ENCODE measurements at places on chromosomes 13 and 19.

DNA sequence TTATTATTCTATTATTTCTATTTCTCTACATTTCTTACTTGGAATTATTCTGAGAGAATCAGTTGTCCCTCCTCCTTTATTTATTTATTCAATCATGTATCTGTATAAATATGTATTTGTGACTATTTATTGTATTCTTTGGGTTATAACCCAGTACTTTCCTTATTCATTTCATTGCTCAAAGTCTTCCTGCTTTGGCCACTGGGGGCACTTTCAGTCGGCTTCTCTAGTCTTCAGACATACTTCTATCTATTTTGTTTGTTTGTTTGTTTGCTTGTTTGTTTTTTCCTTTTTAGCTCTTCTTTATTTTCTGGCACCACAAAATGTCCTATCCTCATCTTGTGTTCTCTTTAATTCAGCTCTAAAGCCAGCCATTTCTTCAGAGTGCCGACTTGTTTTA, 260.4 kb downstream of the NALCN start:
- DNase-seq, result no peak

DNA sequence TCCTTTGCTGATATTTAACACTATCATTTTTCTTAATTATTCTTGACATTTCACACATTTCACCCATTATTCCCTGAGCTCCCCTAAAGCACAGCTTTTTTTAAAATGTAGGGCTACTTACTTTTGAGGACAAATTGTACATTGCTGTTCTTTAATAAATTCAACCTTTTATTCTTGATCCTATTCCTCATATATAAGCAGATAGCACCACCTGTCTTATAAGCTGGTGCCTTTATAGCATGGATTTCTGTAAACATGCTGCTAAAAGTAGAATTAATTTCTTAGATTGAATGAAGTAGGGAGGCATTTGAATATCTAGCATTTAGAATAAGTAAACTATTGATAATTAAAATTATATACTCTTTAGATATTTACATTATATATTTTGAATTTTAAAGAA, 603.4 kb upstream of the PCDH9 start:
- no peak for DNase-seq

DNA sequence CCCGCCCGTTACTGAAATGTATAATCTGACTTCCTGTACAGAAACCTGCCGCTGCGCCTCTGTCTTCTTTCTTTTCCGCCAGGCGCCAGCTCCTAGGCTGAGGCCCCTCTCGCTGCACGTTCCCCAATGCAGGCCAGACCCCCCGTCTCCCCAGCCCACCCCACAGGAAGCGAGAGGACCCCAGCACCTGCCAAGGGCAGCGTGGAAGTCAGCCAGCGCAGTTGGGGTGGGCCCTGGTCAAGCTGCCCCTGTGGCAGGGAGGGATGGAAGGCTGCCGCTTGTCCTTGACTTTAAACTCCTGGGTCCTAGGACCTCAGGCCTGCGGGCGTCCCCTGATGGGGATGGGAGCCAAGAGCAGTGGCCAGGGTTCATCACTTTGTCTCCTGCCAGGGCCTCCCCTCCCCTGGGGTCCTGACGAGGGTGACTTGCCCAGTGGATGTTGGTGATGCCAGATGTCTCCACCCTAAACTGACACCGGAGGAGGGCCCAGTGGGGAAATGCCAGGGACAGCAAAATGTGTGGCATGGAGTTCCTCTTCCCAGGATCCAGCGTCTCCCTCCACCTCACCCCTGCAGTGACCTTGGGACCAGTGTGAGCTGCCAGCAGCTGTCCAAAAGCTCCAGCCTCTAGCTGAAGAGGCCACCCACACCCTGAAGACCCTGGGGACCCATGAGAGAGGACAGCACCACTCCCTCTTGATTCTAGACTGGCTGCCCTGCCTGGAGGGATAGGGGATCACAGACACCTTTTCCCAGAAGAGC, 8.5 kb upstream of the MARCHF2 start:
- DNase-seq, result no peak

- DNase-seq, result no peak
These were observed 17.1 kb upstream of the IGLON5 start for GRCh38 chr19:51294211-51294976.

DNA sequence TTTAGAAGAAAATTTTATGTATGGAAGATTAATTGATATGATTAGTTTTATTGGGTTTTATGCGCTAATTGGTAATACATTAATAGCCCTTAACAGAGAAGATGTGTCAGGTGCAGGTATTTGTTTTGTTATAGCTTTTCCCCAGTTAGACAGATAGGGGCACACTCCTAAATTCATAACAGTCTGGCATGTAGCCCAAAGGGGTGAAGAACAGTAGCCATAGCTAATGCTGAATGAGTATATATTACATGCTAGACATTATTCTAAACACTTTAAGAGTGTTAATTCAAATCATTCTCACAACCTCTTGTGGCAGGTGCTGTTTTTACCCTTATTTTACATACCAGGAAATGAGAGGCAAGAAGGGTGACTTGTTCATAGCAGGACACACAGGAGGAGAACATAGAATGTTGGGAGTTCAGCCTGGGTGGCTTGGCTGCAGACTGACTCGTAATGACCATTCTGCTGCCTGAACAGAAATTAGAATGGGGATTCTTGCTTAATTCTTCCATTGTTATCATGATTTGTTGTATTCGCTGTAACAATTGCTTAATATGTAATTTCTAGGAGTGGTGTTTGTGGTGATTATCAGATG, 20.1 kb downstream of the PCCA start:
- no peak for DNase-seq

- peak; percentile 3 for DNase-seq
These were observed 213.7 kb downstream of the SLITRK5 start for GRCh38 chr13:87884884-87885283.

- DNase-seq, result no peak
These were observed 868.9 kb upstream of the SLC10A2 start for GRCh38 chr13:103935117-103935516.

- DNase-seq, result no peak
These were observed 188.9 kb downstream of the KCTD12 start for GRCh38 chr13:76697288-76697687.

- no peak for DNase-seq
These were observed 14.9 kb downstream of the SERP2 start for GRCh38 chr13:44388427-44389059.

GRCh38 chr19:53034948-53035675, 9.4 kb upstream of the ERVV-2 start:
- no peak for DNase-seq

GRCh38 chr19:45814166-45814780, 835 bp downstream of the RSPH6A start:
- no peak for DNase-seq

DNA sequence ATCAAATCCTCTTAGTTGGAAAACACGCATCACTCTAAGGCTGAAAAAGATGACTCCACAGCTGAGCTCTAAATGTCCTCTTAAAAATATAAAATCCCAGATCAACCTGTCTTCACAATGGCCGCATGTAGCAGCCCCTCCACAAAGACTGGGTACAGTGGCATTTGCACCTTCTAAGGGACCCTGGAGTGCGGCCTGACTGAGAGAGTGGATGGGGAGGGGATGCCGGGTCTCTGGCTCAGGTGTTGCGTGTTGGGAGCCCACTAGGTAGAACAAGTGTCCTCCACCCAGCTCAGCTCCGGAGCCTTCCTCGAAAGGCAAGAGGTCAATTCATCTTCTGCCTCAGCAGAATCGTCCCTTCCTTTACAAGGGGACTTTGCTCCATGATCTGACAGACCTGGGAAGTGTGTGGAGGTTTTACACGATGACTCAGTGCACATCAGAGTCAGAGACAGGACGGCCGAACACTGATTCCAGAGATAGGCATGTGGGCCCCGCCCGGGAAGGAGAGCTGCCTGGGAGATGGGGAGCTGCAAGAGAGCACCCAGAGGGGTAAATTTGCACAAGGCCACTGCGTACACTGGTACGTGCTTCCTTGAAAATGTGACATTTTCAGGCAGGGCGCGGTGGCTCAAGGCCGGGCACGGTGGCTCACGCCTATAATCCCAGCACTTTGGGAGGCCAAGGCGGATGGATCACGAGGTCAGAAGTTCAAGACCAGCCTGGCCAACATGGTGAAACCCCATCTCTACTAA, 23.5 kb upstream of the SLC15A1 start:
- DNase-seq, result no peak

DNA sequence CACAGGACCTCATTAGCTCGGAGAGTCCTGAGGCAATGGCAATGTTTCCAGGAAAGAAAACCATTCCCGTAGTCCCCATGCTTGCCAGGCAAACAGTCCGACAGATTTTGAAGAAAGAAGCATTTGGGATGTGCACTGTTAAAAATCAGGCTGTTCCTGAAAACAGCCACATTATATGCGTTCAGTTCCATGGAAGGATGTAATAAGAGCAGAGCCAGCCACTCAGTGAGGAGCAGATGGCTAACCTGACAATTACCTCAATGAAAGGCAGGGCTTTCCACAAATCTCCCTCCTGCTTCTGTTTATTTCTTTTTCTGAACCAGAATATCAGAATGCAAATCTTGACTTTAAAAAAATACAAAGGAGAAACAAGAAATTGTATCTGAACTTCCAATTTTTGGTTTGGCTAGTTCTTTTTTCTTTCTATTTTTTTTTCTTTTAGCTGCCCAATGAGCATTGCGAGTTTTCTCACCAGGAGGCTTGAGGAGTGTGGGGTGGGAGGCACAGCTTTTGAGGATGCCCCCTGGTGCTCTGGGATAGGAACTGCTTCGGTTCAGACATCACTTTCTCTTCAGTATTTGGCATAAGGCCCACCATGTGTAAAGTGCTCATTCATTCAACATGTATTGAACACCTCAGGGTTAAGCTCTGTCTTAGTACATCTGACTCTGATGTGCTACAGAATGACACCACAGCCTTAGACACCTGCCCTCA, 124.2 kb downstream of the TBC1D4 start:
- DNase-seq, result no peak

DNA sequence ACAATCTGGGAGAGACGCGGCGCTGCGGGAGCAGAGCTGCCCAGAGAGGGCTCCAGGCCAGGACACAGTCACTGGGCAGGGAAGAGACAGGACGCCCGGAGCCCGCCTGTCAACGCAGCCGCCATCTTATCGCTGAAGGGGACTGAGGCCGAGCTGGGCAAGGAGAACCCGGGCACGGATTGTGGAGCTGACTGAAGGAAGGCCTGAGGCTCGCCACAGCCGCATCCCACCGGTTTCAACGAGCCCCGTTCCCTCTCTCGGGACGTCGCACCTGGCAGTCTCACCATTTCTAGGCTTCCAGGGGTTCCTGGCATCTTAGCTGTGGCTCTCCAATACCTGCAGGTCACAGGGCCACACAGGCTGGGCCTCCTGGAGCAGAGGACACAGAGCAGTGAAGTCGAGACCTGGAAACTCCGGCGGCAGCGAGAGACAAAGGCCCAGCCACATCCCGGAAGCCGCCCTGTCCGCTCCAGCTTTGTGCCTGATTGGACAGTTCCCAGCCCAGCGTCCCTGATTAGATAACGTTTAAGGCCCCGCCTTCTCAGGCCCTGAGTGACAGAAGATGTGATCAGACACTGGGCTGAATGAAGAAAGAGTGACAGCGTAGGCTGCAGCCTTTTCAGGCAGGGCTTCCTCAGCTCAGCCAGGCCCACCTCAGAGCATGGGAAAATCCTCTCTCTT, at the start of gene ZNF91:
Gene ZNF91, minus strand, starts transcription at position 431 of the 681 bp plus-strand sequence. Its CDS starts 117 bp downstream, at position 314.
- DNase-seq, result peak; percentile 76

DNA sequence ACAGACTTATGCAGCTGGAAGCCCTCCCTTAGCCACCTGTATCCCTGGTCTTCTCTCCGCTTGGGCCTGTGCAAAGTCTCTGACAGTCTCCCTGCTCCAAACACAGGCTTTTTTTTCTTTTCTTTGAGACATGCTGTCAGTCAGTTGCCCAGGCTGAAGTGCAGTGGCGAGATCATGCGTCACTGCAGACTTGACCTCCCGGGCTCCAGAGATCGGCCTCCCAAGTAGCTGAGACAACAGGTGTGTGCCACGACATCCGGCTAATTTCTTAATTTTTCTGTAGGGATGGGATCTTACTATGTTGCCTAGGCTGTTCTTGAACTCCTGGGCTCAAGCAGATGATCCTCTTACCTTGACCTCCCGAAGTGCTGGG, 1.6 kb downstream of the MZF1 start:
- no peak for DNase-seq

DNA sequence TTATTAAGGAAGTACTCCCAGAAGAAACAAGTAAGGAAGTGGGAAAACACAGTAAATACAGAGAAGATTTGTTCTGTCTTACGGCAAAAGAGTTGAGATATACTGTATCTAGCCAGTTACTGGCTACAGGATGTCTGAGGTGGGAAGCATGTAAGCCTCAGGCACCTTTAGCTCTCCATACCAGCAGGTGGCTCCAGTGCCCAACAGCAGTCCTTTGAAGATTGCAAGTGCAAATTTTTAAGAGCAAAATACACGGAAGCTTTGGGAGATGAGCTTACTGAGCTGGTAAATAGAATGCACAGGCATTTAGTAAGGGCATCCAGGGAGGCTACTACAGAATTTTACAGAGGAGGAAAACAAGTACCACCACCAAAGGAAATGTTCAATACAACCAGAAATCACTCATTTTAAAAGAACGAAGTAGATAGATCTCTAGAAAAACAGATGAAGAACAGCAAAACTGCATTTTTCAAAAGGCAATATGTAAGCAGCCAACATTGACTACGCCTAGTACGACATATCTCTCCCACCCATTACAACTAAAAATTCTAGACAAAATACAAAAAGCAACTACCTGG, 57.9 kb upstream of the VSTM2B start:
- peak; percentile 68 for DNase-seq

- no peak for DNase-seq
These were observed 21.8 kb downstream of the DHRS12 start for GRCh38 chr13:51782026-51782710.

- no peak for DNase-seq
These were observed 533 bp downstream of the LRCH1 start for GRCh38 chr13:46553521-46553885.

DNA sequence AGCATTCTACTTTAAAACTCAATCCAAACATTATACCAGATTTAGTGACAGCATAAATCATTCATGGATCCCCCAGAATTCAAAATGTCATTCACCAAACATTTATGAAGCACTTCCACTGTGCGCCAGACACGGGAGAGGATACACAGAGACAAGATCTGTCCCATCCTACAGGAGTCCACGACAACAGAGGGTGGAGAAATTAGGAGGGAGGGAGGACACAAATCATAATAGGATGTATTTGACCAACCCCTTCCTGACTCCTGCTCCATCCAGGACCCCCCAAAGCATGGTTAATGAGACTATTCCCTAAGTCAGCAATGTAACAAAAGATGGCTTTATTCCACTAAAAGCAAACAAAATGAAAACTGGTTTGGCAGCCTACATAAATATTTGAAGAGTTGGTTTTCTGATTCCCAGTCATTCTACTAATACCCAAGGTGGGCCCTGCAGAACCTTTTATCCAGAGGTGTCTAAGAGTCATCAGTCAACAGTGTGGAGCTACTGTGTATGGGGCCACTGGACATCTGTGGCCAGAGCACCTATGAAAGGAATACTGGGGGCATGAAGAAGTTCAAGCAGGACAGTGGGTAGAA, 62.8 kb upstream of the DOCK9 start:
- no peak for DNase-seq

- no peak for DNase-seq
These were observed 6.0 kb downstream of the STK24 start for GRCh38 chr13:98570929-98571372.
